ENCODE measurements at places on chromosomes 13 and 19. TPM values are rescaled to one million over a fixed set of nuclear protein-coding genes. Genes with fewer than 3 reads are reported as not detected.
A peak's percentile ranks its signal among the peaks of the same experiment; 100 is the strongest.

DNA sequence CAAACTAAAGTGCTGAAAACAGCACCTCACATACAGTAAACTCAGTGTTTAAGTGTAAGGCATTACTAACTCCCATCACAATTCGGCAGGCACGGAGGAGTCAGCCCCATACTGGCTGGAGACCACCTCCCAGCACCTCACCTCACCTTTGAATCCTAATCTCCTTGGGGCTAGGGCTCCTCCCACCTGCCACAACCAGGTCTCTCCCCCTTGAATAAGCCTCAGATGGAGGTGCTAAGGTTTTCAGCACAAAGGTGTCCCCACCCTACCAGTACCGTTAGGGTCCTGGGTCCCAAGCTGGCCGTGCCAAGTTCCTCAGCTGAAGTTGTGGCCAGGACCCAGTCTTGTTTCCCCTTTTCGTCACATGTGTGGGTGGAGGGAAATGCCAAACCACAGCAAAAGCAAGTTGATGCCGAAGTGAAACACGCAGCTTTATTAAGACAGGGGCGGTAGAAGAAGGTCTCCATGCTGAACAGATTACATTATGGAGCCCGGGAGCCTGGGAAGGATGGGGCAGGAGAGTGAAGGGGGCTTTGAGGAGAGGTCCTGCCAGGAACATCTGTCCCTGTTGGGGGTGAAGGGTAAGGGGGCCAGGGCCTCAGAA is at the start of gene IGFLR1:
TSS of gene IGFLR1 (minus strand) at position 332 of the 604 bp plus-strand sequence. CDS start 1,272 bp downstream, outside the sequence.
- H3K36me3 ChIP-seq: peaks cover 22% of the 10 kb centered on the region
- peaks cover 62% of the 10 kb centered on the region for H3K4me1 ChIP-seq
- H3K27me3 ChIP-seq: no peaks in the 10 kb centered on the region
- H3K4me3 ChIP-seq: peak within 1 kb of the TSS; percentile 85
- H3K27ac ChIP-seq: peak within 1 kb of the TSS; percentile 100

- no peaks in the 10 kb centered on the region for H3K4me1 ChIP-seq
- H3K4me3 ChIP-seq: no peak overlapping the region
- no peaks in the 10 kb centered on the region for H3K36me3 ChIP-seq
- H3K27me3 ChIP-seq: no peaks in the 10 kb centered on the region
- H3K27ac ChIP-seq: peak overlapping the region; percentile 33
These were observed 21.9 kb downstream of the CEBPA start for GRCh38 chr19:33280351-33280921.

- no peaks in the 10 kb centered on the region for H3K36me3 ChIP-seq
- H3K4me1 ChIP-seq: peaks cover 8% of the 10 kb centered on the region
- peak overlapping the region; percentile 32 for H3K4me3 ChIP-seq
- DNase-seq: no peak
- peaks cover 12% of the 10 kb centered on the region for H3K27me3 ChIP-seq
These were observed 13.0 kb upstream of the USP29 start for GRCh38 chr19:57106722-57107235.

DNA sequence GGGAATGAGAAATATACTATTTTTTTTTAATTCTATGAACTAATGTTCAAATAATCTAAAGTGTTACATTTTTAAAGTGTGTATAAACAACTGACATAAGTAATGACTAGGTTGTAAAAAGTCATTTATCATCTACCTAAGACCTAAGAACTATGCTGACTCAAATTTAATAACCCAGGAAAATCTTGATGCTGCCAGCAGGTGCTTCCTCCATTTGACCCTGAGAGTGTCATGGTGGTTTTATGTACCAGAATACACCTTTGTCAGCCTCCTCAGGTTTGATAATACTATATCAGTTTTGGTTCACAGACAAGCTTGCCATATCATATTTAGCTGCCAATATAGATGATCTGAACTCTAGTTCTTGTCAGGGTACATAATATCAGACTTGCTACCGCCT is 1151.2 kb downstream of the PCDH17 start:
- H3K27me3 ChIP-seq: no peaks in the 10 kb centered on the region
- no peaks in the 10 kb centered on the region for H3K36me3 ChIP-seq
- no peaks in the 10 kb centered on the region for H3K4me1 ChIP-seq
- H3K4me3 ChIP-seq: no peak overlapping the region
- no peak overlapping the region for H3K27ac ChIP-seq

DNA sequence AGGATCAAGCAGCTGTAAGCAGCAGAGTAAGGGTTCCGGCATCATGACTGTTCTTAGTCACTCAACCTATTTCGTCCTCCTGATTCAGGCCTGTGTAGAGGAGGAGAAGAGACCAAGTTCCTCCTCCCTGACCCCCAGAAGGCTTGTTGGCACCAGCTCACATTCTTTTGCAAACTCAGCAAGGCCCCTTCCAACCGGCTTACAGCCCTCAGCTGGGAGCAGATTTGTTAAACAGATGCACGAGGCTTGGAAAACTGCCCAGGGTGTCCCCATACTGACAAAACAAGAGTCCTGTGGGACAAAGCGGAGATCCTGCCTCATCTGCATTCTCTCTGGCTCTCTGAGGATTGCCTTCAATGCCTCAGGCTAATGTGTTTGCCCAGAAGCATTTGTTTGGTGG is 113.2 kb upstream of the SOX21 start:
- no peak for DNase-seq
- H3K36me3 ChIP-seq: no peaks in the 10 kb centered on the region
- no peak overlapping the region for H3K4me3 ChIP-seq
- no peak overlapping the region for H3K27ac ChIP-seq
- H3K27me3 ChIP-seq: peaks cover 8% of the 10 kb centered on the region

Gene HSPB6
- total RNA-seq: 4.8 TPM

Gene FRY
- total RNA-seq: 26.1 TPM

DNA sequence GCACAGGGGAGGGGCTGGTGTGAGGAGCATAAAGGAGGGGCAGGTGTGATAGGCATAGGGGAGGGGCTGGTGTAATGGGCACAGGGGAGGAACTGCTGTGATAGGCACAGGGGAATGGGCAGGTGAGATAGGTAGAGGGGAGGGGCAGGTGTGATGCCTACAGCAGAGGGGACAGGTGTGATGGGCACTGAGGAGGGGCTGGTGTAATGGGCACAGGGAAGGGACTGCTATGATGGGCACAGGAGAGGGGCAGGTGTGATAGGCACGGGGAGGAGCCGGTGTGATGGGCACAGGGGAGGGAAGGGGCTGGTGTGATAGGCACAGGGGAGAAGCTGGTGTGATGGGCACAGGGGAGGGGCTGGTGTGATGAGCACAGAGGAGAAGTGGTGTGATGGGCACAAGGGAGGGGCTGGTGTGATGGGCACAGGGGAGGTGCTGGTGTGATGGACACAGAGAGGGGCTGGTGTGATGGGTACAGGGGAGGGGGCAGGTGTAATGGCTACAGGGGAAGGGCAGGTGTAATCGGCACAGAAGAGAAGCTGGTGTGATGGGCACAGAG is 39.5 kb upstream of the POP4 start:
- H3K27ac ChIP-seq: no peak overlapping the region
- no peak for DNase-seq
- no peaks in the 10 kb centered on the region for H3K36me3 ChIP-seq
- H3K4me3 ChIP-seq: no peak overlapping the region
- no peaks in the 10 kb centered on the region for H3K4me1 ChIP-seq
- H3K27me3 ChIP-seq: no peaks in the 10 kb centered on the region

Gene CCNE1
- total RNA-seq: 4.0 TPM

DNA sequence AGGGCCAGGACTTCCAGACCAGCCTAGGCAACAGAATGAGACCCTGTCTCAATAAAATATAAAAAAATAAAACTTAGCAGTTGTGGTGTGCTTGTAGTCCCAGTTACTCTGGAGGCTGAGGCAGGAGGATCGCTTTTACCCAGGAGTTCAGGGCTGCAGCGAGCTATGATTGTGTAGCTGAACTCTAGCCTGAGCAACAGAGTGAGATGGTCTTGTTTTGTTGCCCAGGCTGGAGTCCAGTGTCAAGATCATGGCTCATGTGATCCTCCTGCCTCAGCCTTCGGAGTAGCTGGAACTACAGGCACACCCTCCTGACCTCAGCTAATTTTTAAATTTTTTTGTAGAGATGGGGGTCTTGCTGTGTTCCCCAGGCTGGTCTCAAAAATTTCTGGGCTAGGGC is 4.3 kb upstream of the JUNB start:
- H3K4me1 ChIP-seq: peaks cover 57% of the 10 kb centered on the region
- DNase-seq: no peak
- no peak overlapping the region for H3K4me3 ChIP-seq
- peaks cover 5% of the 10 kb centered on the region for H3K27me3 ChIP-seq

Gene OR4F17
- not detected for total RNA-seq

Gene IRGC
- total RNA-seq: not detected

GRCh38 chr13:44758630-44759383 is 182.7 kb upstream of the TSC22D1 start:
- no peak for DNase-seq
- H3K4me1 ChIP-seq: peaks cover 14% of the 10 kb centered on the region
- H3K4me3 ChIP-seq: no peak overlapping the region
- H3K27me3 ChIP-seq: no peaks in the 10 kb centered on the region
- H3K27ac ChIP-seq: no peak overlapping the region

Gene NLRP9
- not detected for total RNA-seq

GRCh38 chr13:107882708-107883560 is 332.4 kb downstream of the LIG4 start:
- H3K27me3 ChIP-seq: no peaks in the 10 kb centered on the region
- DNase-seq: no peak
- H3K36me3 ChIP-seq: no peaks in the 10 kb centered on the region
- no peaks in the 10 kb centered on the region for H3K4me1 ChIP-seq
